ENCODE measurements at places on chromosomes 7 and 10. TPM values are rescaled to one million over a fixed set of nuclear protein-coding genes. Genes with fewer than 3 reads are reported as not detected.

ASZ1 gene
- not detected for total RNA-seq

PLA2G12B gene
- not detected for total RNA-seq

NUTM2E gene
- total RNA-seq = not detected

CFAP58 gene
- 0.37 TPM for total RNA-seq

ABLIM1 gene
- 10.3 TPM for total RNA-seq

Measured in subcutaneous preadipocyte (primary cell).